ENCODE measurements at places on chromosomes 1 and 21.

GRCh38 chr1:42340093-42340492, 5.1 kb upstream of the FOXJ3 start:
- DNase-seq: no peak

GRCh38 chr1:95221306-95221705, 12.7 kb upstream of the RWDD3 start:
- no peak for DNase-seq

GRCh38 chr1:225766967-225767633, 10.5 kb upstream of the SRP9 start:
- no peak for DNase-seq

DNA sequence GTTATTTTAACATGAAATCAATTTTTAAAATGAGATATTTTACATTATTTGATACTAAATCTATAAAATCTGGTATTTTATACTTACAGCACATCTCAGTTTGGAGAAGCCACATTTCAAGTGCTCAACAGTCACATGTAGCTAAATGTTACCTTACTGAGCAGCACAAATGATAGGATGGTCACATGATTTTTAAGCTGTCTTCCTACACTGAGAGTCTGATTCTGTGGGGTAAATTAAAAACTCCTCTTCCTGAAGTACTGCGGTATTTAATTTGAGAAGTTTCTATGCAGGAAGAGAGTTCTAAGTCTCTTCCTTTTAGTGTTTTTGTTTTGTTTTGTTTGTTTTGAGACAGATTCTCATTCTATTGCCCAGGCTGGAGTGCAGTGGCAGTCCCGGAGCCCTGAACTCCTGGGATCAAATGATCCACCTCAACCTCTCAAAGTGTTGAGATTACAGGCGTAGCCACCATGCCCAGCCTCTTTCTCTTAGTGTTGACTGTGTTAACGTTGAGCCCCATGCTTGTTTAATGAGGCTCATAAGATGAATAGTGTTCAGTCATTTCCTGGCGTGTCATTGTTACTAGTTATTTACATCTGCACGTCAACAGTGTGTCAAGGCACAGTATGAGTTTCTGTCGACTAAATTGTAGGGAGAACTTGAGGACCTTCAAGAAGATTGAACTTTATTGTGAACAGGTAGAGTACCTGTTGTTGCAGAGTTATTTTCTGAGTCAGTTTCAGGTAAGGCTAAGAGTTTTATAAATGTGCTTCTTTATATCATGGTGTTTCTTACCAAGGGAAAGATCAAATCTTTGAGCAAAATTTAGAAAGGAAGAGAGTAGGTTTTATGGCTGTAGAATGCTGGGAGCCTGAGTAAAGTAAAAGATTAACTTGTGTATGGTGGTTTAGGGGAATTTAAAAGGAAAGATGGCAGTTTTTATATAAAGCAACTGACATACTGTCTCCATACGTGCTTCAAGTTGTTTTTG, 3.3 kb downstream of the CNST start:
- DNase-seq: no peak

DNA sequence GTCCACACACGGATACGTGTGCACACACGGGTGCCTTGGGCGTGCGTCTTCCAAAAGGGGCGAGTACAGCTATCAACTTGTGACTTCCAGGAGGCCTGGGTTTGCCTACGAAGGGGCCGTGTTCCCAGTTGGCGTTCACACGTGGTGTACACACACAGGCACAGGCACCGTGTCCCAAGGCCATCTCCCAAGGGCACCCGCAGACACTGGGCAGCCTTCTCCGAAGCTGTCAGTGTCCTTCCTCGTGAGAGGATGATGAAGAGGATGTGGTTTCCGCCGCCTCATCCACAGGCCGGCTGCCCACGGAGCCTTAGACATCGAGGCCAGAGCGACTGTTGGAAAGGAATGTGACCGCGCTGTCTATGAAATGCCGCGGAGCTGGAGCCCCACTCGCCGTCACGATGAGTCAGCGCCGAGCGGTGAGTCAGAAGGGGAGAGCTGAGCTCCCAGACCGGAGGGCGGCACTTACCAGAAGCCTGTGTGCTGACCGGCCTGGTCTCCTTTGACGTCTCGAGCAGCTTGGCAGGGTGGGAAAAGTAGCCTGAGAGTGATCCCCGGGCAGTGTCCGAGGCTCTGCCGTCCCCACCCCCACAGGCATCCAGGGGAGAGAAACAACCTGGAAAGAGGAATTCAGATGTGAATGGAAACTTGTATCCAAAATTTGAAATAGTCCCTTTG, 141.4 kb upstream of the ARHGEF16 start:
- peak; percentile 89 for DNase-seq

GRCh38 chr1:33296824-33297223, 24.1 kb downstream of the A3GALT2 start:
- DNase-seq: no peak

DNA sequence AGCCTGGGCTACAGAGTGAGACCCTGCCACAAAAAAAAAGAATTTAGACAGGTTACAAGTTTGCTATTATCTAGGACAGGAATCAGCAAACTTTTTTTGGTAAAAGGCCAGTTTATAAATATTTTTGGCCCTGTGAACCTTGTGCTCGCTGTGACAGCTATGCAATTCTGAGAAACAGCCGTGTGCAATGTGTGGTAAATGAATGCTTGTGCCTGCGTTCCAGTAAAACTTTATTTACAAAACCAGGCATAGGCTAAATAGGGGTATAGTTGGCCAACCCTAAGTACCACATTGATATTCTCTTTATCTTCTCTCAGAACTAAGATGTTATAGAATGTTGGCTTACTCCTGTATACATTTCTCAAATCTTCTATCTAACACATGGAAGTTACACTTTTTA, 24.3 kb downstream of the FBXO28 start:
- no peak for DNase-seq

- no peak for DNase-seq
Observed at GRCh38 chr21:38392661-38393060, 105.6 kb downstream of the ERG start.

DNA sequence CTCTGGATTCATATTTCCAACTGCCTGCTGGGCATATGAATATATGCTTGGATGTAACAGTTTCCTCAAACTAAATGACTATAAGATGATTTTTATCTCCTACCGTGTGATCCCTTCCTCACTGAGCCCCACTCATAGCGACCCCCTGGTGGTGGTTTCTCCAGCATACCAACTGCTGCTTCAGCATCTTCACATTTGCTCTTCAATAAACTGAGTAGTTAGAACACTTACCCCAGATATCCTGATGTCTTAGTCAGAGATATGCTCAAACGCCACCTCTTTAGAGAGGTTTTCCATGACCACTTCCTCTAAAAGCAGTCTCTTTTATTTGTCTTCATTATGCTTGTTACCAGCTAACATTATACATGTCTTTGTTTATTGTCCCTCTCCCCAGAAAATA, 10.2 kb upstream of the HNRNPR start:
- DNase-seq: no peak

DNA sequence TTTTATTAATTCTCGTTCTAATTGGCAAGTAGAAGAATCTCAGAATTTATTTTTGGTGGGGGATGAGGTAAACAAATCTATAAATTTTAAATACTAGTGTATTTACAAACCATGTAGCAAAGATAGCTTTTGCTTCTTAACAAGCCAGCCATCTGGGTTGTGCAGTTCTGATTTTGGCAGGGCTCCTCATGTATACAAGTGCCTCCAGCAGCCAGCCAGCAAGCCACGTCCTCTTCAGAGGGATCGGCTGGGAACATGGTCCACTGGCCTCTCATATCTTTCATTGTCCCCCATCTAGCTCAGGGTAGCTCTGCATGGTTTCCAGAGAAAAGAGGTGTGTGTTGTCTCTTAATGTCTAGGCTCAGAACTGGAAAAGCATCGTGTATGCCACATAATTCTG, 659.1 kb downstream of the MRPL39 start:
- DNase-seq: no peak

Data from right forelimb (tissue), 1 donor.